ENCODE measurements at places on chromosomes 4 and X.
A peak's percentile ranks its signal among the peaks of the same experiment; 100 is the strongest.

- DNase-seq: peak; percentile 32
These were observed 170.7 kb upstream of the ZCCHC13 start for GRCh38 chrX:74133156-74133796.

GRCh38 chr4:4631150-4631549, 89.3 kb upstream of the STX18 start:
- no peak for DNase-seq

DNA sequence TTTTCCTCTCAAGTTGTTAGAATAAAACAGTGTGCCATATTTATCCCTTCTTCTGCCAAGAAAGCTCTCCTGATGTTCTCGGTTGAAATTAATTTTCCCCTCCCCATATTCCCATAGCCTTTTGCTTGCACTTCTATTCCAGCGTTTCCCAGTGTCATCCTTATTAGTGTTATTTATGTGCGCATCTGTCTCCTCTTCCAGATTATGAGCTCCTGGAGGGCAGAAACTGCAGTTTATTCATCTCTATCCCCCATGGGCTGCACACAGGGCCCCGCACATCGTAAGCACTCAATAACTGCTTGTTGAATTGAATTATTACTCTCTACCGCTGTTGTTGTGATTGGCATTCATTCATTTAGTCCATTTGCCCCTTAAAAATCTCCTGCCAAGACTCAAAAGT, 149.4 kb downstream of the SOX3 start:
- DNase-seq: no peak

DNA sequence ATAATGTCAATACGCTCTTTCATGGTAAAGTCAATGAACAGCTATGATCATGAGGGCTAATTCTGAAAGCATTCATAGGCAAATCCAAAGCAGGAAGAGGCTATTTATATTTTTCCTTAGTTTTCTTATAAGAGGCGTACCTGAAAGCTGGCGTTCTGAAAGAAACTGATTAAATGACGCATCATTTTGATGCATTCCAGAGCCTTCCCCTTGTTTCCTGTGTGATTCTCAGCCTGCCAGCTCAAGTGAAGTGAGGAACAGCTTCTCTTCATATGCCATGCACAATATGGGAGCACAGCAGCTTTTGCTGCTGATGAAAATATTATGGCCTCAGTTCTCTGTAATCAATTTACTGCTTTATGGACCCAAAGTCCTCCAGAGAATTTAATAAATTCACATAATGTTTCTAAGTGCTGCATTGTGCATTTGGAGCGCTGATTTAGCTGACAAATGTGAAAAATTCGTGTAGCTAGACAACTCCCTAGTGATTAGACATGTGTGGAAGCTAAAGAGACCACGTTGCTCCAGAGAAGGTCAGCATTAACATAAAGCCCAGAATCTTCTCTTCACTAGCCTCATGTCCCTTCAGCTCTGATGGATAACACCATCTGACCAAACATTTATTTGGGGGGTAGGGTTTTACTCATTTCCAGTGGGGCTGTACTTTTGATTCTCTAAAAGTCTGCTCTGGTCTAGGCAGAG, 110.8 kb downstream of the GPAT3 start:
- no peak for DNase-seq

GRCh38 chrX:108132876-108133275, 41.3 kb downstream of the ATG4A start:
- no peak for DNase-seq
